C1 segment of cervical spinal cord (tissue), 14 donors: ENCODE measurements at places on chromosomes 11 and 22.

GRCh38 chr11:72075756-72076155, 4.6 kb downstream of the NUMA1 start:
- DNase-seq: no peak

- DNase-seq: no peak
Measured at GRCh38 chr22:49803737-49804375, 23.8 kb downstream of the BRD1 start.

DNA sequence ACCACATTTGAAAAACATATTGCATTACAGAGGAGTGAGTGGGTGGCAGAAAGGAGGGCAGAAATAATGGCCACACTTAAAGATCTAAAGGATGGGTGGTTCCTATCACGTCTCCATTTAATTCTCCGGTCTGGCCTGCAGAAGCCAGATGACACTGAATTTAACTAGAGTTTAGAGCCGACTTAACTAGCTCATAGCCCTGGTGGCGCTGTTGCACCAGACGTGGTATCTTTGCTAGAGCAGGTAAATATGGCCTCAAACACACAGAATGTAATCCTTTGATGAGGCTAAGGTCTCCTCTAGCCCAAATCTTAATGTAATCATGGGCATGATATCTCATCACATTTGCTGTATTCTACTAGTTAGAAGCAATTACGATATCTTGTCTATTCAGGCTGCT, 51.5 kb upstream of the GAL start:
- no peak for DNase-seq

DNA sequence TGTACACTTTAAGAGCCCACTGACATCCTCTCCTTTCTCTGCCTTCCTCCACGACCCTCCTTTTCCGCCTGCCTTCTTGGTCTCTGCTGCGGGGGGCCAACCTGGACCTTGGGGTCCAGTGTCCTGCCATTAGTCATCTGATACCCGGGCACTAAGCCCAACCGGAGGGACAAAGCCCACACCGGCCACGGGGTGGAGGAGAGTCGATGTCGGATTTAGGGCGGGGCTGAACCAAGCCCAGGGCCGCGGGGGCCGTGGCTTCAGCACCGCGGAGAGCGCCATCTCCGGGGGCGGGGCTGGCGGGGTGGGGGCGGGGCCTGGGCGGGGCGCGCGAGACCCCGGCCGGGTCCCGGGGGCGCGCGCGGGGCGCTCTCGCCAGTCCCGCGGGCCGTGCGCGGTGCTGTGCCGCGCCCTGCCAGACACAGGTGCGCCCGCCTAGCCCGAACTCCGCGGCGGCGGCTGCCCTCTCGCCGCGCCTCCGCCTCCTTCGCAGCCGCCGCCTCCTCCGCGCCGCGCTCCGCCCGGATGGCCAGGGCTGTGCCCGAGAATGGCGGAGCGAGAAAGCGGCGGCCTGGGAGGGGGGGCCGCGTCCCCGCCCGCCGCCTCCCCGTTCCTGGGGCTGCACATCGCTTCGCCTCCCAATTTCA, at the start of gene MAPK8IP1:
Gene MAPK8IP1, plus strand, starts transcription at position 378 of the 647 bp plus-strand sequence. Its CDS starts 170 bp downstream, at position 548.
- peak; percentile 63 for DNase-seq

- no peak for DNase-seq
Measured at GRCh38 chr11:12705874-12706273, 31.7 kb downstream of the TEAD1 start.

GRCh38 chr11:2104524-2105440, 34.4 kb downstream of the IGF2 start:
- DNase-seq: no peak

GRCh38 chr11:113926273-113927197, 21.9 kb downstream of the HTR3B start:
- DNase-seq: no peak

DNA sequence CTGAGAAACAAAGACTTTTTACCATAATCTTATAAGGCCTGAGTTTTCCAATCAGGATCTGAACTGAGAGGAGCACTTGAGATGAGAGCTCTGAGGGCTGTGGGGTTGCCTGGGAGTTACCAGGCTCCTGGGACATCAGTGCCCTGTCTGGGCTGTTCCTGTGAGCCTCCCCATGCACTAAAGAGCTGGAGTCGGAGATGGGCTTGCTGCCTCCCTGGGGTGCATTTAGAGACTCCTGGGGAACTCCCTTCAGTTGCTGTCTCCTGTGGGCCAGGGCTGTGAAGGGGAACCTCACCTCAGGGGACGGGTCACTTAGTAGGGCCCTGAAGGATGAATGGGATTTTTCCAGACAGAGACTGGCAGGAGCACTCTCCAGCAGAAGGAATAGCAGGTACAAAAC, 33.3 kb downstream of the KCNC1 start:
- no peak for DNase-seq
